Brain (organoid and tissue), 16 donors: ENCODE measurements at places on chromosomes 6 and 20. TPM values are rescaled to one million over a fixed set of nuclear protein-coding genes. Genes with fewer than 3 reads are reported as not detected.

The FKBP5 gene
- 20.2 TPM for polyA plus RNA-seq

The DLGAP4 gene
- polyA plus RNA-seq, result 190 TPM

The SLPI gene
- 4.1 TPM for polyA plus RNA-seq

The LY6G6D gene
- polyA plus RNA-seq, result not detected

The PRDM13 gene
- 2.5 TPM for polyA plus RNA-seq

The SLX4IP gene
- 1.9 TPM for polyA plus RNA-seq

The ABHD16B gene
- not detected for polyA plus RNA-seq

The DEFB112 gene
- polyA plus RNA-seq, result not detected

The CEP85L gene
- polyA plus RNA-seq, result 2.2 TPM

The ETV7 gene
- polyA plus RNA-seq, result 1.2 TPM

The MMS22L gene
- polyA plus RNA-seq, result 5.3 TPM
